ENCODE measurements at places on chromosomes 16 and 17. TPM values are rescaled to one million over a fixed set of nuclear protein-coding genes. Genes with fewer than 3 reads are reported as not detected.

- peaks cover 39% of the 10 kb centered on the region for H3K4me1 ChIP-seq
- peak overlapping the region; percentile 97 for H3K27ac ChIP-seq
- DNase-seq = no peak
- H3K4me3 ChIP-seq = peak overlapping the region; percentile 74
Measured at GRCh38 chr17:28925912-28926365, 23.1 kb upstream of the DHRS13 start.

DNA sequence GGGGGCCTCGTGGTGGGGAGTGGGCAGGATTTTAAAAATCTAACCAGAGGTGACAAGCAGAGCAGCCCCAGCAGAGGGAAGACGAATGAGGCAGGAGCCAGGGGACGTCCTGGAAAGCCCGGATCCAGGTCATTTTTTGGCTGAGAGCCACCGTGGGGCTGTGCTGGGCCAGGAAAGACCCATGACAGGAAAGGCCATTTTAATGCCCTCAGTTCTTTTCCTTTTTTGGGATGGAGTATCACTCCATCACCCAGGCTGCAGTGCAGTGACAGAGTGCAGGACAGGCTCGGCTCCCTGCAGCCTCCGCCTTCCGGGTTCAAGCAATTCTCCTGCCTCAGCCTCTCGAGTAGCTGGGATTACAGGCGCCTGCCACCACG is 30.5 kb upstream of the JPH3 start:
- no peaks in the 10 kb centered on the region for H3K36me3 ChIP-seq
- H3K27me3 ChIP-seq = peaks cover 48% of the 10 kb centered on the region
- no peak for DNase-seq
- no peaks in the 10 kb centered on the region for H3K4me1 ChIP-seq

The IRX3 gene
- total RNA-seq = 0.47 TPM

DNA sequence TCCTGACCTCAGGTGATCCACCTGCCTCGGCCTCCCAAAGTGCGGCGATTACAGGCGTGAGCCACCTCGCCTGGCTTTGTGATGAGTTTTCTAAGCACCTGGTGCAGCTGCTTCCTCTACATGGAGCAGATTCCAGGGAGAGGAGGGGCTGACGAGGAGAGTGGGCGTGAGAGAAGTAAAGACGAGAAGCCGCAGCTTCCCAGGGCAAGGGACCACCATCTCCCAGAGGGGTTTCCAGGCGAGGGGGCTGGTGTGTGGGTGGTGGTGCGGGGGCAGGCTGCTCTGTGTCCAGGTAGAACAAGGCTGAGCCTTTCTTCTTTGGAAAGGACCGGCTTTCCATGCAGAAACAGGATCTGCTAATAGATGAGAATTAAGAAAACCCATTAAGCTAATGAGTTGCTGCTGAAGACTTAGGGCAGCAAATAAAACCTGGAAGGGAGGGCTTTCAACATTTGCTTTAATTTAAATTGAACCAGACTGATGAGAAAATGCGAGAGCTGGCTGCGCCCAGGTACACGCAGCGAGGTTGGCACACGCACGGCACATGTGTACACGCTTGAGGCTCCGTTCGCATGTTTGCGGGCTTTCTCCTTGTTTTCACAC is 236.7 kb downstream of the RBFOX3 start:
- H3K36me3 ChIP-seq = peaks cover 3% of the 10 kb centered on the region
- H3K4me3 ChIP-seq = no peak overlapping the region
- no peak for DNase-seq
- peaks cover 6% of the 10 kb centered on the region for H3K4me1 ChIP-seq

DNA sequence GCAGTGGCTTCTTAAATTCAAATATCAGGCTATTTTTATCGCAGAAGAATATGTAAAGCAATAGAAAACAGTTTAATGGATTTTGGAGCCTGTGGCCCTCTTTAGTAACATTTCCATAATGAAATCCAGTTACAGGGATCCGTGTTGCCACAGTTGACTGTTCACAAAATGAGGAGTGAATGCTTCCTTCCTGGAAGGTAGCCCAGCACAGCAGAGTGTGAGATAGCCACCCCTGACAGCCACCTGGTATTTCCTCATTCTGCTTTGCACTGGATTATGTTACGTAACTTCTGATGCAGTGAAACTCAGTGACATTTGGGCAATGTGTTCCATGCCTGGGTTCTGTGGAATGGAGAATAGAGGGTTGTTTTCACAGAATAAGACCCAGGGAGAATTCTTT is 517.2 kb downstream of the RBFOX1 start:
- DNase-seq = no peak
- no peaks in the 10 kb centered on the region for H3K27me3 ChIP-seq
- H3K4me3 ChIP-seq = no peak overlapping the region
- H3K4me1 ChIP-seq = no peaks in the 10 kb centered on the region
- no peak overlapping the region for H3K27ac ChIP-seq

The PLA2G10 gene
- not detected for total RNA-seq

The KRT39 gene
- not detected for total RNA-seq

The AXIN2 gene
- 31.6 TPM for total RNA-seq

GRCh38 chr16:50153596-50154419 is 702 bp downstream of the TENT4B start:
- H3K27ac ChIP-seq = peak overlapping the region; percentile 90
- H3K36me3 ChIP-seq = peaks cover 2% of the 10 kb centered on the region
- no peaks in the 10 kb centered on the region for H3K27me3 ChIP-seq
- H3K4me3 ChIP-seq = peak overlapping the region; percentile 95
- peaks cover 32% of the 10 kb centered on the region for H3K4me1 ChIP-seq

DNA sequence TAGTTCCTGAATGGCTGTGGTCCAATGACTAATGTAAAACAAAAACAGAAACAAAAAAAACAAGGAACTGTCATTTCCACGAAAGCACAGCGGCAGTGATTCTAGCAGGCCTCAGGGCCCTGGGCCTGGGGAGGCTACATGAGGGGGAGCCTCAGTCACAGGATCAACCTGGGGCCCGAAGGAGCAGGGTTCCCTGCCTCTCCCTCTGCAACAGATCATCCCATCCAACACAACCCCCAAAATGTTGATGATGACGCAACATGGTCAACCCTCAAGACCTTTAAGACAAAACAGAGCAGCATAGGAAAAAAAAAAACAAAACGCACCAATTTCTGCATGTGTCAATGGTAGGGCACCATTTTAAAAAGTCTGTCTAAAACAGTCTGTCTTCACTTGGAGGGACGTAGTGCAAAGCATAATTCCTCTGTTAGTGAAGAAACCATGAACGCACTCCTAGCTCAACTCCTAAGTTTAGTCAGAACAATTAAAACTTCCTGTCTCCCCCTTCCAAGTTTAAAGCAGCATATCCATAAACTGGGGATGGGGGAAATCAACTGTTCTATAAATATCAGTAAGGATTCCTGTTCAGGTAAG is 32.3 kb downstream of the AXIN2 start:
- H3K27ac ChIP-seq = peak overlapping the region; percentile 79
- H3K36me3 ChIP-seq = no peaks in the 10 kb centered on the region
- H3K27me3 ChIP-seq = no peaks in the 10 kb centered on the region
- H3K4me3 ChIP-seq = no peak overlapping the region
- H3K4me1 ChIP-seq = peaks cover 3% of the 10 kb centered on the region
- DNase-seq = no peak

- H3K27ac ChIP-seq = no peak overlapping the region
- H3K4me1 ChIP-seq = peaks cover 5% of the 10 kb centered on the region
- H3K27me3 ChIP-seq = peaks cover 6% of the 10 kb centered on the region
- H3K4me3 ChIP-seq = no peak overlapping the region
- H3K36me3 ChIP-seq = peaks cover 4% of the 10 kb centered on the region
- DNase-seq = no peak
Measured at GRCh38 chr17:38996660-38997337, 29.6 kb upstream of the FBXO47 start.

DNA sequence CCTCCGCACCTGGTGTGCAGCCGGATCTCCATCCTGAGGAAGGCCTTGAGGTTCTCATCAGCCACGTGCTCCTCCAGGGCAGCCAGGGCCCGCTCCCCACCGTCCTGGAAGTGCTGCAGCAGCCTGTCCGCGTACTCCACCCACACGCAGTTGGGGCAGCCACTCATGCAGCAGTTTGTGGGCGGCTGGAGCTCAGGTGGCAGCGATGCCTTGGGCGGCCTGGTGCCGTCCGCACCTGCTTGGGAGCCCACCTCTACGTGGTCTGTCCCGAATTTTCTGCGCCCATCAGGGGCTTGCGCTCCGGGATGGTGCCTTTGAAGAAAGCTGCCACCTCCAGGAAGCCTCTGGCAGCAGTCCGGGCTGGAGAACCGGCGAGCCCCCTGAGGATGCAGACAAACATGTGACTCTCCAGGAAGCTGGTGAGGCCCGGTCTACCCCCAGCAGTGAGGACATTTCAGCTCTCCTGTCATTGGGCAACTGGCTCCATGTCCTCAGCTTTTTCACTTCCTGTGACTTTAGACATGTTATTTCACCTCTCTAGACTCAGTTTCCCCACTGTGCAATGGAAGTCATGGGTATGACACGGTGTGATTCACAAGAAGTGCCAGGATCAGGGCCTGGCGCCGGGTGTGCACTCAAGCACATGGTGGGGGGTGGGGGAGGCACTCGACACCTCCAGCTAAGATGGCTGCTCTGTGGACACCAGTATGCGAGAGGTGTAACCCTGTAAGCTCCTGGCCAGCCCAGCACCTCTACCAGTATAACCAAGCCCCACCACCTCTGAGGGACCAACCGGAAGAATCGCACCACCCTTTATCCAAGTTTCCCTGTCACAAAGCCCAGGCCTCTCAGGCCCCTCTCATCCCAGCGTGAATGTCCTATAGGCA is 957 bp downstream of the OXLD1 start:
- H3K4me3 ChIP-seq = peak overlapping the region; percentile 96
- peaks cover 35% of the 10 kb centered on the region for H3K4me1 ChIP-seq
- DNase-seq = no peak
- peak overlapping the region; percentile 91 for H3K27ac ChIP-seq
- no peaks in the 10 kb centered on the region for H3K27me3 ChIP-seq

The GPR179 gene
- not detected for total RNA-seq

- H3K4me1 ChIP-seq = peaks cover 2% of the 10 kb centered on the region
- DNase-seq = no peak
- no peaks in the 10 kb centered on the region for H3K36me3 ChIP-seq
- peaks cover 44% of the 10 kb centered on the region for H3K27me3 ChIP-seq
- no peak overlapping the region for H3K4me3 ChIP-seq
- H3K27ac ChIP-seq = no peak overlapping the region
Measured at GRCh38 chr16:26554030-26554429, 512.7 kb upstream of the C16orf82 start.
